Peyer's patch (tissue), 4 donors: ENCODE measurements at places on chromosomes 1 and 21. TPM values are rescaled to one million over a fixed set of nuclear protein-coding genes. Genes with fewer than 3 reads are reported as not detected.

DNA sequence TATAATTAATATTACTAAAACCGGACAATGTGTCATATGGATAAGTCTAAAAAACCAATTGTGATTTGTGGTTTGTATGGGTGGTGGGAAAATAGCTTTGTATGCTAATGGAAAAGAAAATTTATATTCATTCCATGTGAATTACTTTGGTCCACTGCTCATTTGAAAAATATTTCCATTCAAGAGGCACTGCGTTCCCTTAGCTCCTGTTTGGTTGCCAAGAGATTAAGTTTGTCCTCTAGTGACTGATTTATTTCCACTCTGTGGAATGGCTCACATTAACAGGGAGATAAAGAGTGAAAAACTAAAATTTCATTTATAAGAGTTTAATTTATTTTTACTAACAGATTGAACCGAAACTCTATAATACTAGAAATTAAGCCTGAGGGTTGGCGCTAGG, 744.1 kb upstream of the CHRM3 start:
- no peak for DNase-seq
- no peak overlapping the region for H3K27ac ChIP-seq
- H3K4me3 ChIP-seq, result no peak overlapping the region
- H3K27me3 ChIP-seq, result no peaks in the 10 kb centered on the region
- H3K4me1 ChIP-seq, result no peaks in the 10 kb centered on the region

GRCh38 chr21:39707316-39707715, 37.7 kb upstream of the IGSF5 start:
- no peak for DNase-seq
- H3K27me3 ChIP-seq, result no peaks in the 10 kb centered on the region
- no peaks in the 10 kb centered on the region for H3K4me1 ChIP-seq
- H3K36me3 ChIP-seq, result no peaks in the 10 kb centered on the region

- H3K4me3 ChIP-seq, result peak overlapping the region; percentile 55
- H3K27me3 ChIP-seq, result no peaks in the 10 kb centered on the region
- no peaks in the 10 kb centered on the region for H3K36me3 ChIP-seq
- H3K27ac ChIP-seq, result peak overlapping the region; percentile 12
These were observed 90.2 kb downstream of the DMRTA2 start for GRCh38 chr1:50332941-50333594.

- H3K27me3 ChIP-seq, result no peaks in the 10 kb centered on the region
- no peaks in the 10 kb centered on the region for H3K36me3 ChIP-seq
- H3K4me1 ChIP-seq, result no peaks in the 10 kb centered on the region
- H3K4me3 ChIP-seq, result no peak overlapping the region
- no peak overlapping the region for H3K27ac ChIP-seq
- DNase-seq, result no peak
These were observed 7.5 kb downstream of the TRIM63 start for GRCh38 chr1:26059906-26060305.

GRCh38 chr1:243926803-243927245, 76.8 kb upstream of the AKT3 start:
- no peak overlapping the region for H3K27ac ChIP-seq
- H3K27me3 ChIP-seq, result no peaks in the 10 kb centered on the region
- no peak for DNase-seq
- no peaks in the 10 kb centered on the region for H3K36me3 ChIP-seq
- H3K4me1 ChIP-seq, result no peaks in the 10 kb centered on the region

DNA sequence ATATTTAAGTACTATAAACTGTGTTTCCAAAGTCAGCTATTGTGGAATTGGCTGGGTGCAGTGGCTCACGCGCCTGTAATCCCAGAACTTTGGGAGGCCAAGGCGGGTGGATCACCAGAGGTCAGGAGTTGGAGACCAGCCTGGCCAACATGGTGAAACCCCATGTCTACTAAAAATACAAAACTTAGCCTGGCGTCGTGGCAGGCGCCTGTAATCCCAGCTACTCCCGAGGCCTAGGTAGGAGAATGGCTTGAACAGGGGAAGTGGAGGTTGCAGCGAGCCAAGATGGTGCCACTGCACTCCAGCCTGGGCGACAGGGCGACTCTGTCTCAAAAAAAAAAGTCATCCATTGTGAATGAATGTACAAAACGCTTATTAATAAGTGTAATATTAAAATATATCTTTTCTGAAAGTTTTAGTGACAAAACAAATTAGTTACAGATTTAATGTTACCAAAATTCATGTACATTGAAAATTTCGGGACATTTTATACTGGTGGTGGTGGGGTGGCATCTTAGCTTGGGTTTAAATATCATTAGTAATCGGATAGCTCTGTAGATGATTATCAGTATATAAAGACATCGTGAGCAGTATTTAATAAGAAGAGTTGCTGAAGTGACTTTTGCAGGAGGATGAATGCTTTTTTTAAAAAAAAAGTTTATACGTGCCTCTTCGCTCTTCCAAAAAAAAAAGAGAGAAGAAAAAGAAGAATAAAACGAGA, 503 bp upstream of the SRSF11 start:
- no peaks in the 10 kb centered on the region for H3K27me3 ChIP-seq
- no peaks in the 10 kb centered on the region for H3K4me1 ChIP-seq
- peak overlapping the region; percentile 64 for H3K4me3 ChIP-seq
- DNase-seq, result no peak
- H3K36me3 ChIP-seq, result no peaks in the 10 kb centered on the region
- no peak overlapping the region for H3K27ac ChIP-seq

DNA sequence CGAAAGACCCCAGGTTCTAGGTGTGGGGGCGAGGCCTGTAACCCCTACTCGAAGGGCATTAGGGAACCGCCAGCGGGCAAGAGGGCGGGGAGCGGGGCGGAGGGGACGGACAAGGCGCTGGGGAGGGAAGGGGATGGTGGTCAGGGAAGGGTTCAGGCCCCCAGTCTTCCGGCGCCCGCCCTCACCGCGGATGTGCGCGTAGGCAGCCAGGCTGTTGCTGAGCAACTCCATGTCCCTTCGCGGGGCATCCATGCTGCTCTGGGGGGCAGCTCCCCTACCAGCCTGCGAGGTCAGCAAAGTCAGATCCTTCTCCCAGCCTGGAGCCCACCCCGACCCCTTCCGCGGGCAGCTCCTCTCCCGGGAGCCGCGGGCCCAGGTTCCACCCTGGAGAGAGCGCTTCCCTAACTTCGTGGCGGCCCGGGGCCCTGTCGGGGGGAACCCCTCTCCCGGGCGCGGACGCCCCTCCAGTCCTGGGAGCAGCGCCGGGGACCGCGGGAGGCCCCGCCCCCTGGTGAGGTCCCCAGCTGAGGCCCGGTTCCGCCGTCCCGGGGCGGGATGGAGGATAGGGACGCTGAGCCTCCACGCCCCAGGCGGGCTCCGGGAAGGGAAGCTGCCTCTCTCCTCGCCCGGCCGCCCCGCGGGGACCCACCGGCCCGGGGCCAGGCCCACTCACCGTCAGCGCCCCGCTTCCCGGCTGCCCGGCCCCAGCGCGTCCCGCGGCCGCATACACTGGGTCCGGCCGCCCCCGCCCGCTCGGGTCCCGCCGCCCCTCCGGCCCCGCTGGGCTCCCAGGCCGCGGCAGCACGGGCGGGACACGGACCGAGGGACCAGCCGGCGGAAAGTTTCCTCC, 434 bp downstream of the EVA1B start:
- peak overlapping the region; percentile 91 for H3K4me3 ChIP-seq
- no peaks in the 10 kb centered on the region for H3K36me3 ChIP-seq
- peak; percentile 63 for DNase-seq
- H3K4me1 ChIP-seq, result peaks cover 28% of the 10 kb centered on the region
- no peaks in the 10 kb centered on the region for H3K27me3 ChIP-seq

DNA sequence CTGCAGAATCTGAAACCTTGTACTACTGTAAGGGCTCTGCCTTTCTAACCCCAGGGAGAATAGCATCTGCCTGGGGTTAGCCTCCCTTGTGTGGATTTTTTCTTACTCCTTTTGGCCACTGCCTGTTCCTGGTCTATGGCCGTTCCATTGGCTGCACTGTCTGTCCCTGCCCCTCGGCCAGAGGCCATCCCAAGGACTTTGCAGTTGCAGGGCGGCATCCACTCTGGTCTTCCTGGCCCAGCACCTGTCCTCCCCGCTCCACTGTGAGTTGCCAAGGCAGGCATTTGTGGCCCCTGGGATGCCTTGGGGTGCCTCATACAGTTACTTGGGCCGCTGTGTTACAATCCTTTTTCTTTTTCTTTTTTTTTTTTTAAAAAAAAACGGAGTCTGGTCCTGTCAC, 45.8 kb downstream of the PDE9A start:
- no peaks in the 10 kb centered on the region for H3K4me1 ChIP-seq
- DNase-seq, result no peak
- no peak overlapping the region for H3K4me3 ChIP-seq

DNA sequence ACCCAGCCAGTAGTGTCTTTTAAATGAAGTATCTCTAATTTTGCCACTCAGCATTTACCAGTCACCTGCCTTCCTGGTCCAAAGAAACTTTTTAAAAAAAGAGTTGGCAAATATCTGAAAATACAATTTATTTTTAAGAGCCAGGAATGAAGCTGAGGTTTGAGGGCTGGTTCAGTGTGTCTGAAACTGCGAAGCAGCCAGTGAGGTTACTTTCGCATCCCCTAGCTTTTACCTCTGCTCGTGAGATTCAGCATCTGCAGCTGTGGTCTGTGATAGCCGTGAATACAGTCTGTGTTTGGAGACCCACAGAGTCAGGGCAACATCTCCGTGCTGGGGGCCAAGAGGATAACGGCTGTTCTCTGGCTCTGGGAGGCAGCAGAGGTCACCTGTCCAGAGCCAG, 21.3 kb upstream of the KCNAB2 start:
- peaks cover 19% of the 10 kb centered on the region for H3K4me1 ChIP-seq
- H3K27me3 ChIP-seq, result no peaks in the 10 kb centered on the region
- H3K36me3 ChIP-seq, result no peaks in the 10 kb centered on the region
- DNase-seq, result no peak
- H3K4me3 ChIP-seq, result no peak overlapping the region

- DNase-seq, result no peak
- no peaks in the 10 kb centered on the region for H3K27me3 ChIP-seq
- H3K36me3 ChIP-seq, result peaks cover 94% of the 10 kb centered on the region
These were observed 10.3 kb downstream of the POFUT2 start for GRCh38 chr21:45277101-45278045.

DNA sequence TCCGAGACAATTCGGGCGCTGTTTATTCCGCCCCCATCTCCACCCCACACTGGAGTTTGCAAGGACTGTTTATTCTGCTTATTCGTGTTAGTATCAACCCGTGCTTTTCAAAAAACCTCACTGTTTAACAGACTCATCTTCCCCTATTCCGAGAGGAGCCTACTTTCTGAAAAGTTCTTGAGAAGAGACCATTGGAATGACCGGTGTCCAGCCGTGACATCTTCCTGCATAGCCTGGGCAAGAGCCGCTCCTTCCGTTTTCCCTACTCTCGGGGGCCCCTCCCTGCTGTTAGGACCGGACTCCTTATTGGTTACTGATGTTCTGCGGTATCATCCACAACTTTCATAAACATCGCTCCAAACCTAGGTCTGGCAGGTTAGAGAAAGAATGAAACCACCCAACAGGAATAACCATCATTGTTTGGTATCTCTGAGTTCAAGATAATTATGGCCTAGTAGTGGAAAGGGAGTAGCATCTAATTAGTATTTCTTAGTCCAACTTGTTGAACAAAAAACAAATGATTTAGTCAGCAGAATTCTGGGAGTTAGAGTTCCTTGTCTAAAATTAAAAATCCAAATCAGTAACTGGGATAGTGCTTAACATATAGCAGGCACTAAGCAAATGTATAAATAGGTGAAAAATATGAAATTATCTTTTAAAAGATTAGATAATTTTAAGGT, 837 bp downstream of the STXBP3 start:
- peak; percentile 65 for DNase-seq
- H3K36me3 ChIP-seq, result no peaks in the 10 kb centered on the region
- H3K27ac ChIP-seq, result peak overlapping the region; percentile 100
- peaks cover 4% of the 10 kb centered on the region for H3K4me1 ChIP-seq
- peak overlapping the region; percentile 100 for H3K4me3 ChIP-seq

GRCh38 chr1:206556750-206557635, 49.7 kb downstream of the RASSF5 start:
- no peaks in the 10 kb centered on the region for H3K27me3 ChIP-seq
- H3K27ac ChIP-seq, result peak overlapping the region; percentile 99
- H3K4me3 ChIP-seq, result peak overlapping the region; percentile 88
- H3K36me3 ChIP-seq, result no peaks in the 10 kb centered on the region

DNA sequence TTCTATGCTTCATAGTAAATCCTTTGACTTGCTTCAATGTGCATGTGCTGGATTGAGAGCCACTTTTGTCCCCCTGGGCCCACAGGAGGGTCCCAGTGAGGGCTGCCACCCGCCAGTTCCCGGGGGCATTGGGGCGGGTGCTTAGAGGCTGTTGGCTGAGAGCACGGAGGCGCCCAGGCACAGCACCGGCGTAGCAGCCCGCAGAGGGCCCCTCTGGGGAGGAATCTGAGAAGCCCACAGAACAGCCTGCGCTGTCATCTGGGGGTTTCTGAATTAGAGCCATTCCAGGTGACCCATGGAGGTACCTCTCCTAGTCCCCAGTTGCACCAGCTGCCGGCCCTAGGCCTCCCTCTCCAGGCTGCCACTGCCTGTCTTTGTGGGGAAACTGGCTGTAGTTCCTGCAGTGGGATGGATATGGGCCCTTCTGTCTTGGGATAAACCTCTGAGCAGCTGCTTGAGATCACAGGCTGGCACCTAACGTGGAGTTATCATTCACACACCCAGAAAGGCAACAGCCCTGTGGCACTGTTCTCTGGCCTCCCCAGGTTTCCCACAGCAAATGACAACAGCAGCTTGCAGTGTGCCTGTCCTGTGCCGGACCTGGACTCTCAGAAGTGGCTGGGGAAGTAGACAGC, 39.5 kb downstream of the TMEM51 start:
- no peak overlapping the region for H3K27ac ChIP-seq
- peaks cover 57% of the 10 kb centered on the region for H3K4me1 ChIP-seq
- no peaks in the 10 kb centered on the region for H3K36me3 ChIP-seq
- no peak overlapping the region for H3K4me3 ChIP-seq
- DNase-seq, result no peak

DNA sequence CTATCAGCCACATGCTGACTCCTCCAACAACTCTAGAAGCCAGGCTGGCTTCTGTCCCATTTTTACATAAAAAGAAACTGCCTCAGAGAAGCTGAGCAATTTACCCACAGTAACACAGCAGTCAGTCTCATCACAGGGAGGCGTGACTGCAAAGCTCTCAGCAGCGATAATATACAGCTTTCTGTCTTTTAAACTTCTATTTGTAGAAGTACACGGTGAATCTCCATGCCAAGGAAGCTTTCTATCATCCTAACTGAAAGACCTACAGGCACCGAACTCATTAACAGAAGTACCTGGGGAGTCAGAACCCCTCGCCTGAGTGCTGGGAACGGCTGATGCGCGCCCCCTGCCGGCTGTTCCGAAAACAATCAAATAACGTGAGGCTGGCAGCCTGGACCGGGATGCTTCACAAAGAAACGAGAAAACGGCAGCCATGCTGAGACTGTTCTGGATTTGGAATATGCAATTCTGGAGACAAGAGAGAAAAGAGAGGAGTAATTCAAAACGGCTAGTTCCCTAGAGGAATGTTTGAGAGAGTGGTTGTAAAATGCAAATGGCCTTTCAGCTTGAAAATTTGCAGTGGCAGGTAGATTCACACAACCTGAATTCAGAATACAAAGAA, 43.5 kb upstream of the RAB4A start:
- H3K36me3 ChIP-seq, result no peaks in the 10 kb centered on the region
- peaks cover 4% of the 10 kb centered on the region for H3K4me1 ChIP-seq
- H3K4me3 ChIP-seq, result no peak overlapping the region

GRCh38 chr1:151504252-151504651, 6.9 kb upstream of the CGN start:
- no peaks in the 10 kb centered on the region for H3K36me3 ChIP-seq
- no peak overlapping the region for H3K27ac ChIP-seq
- no peak overlapping the region for H3K4me3 ChIP-seq
- H3K27me3 ChIP-seq, result no peaks in the 10 kb centered on the region

Gene MX2
- 13.7 TPM for total RNA-seq

Gene AMIGO1
- 2.5 TPM for total RNA-seq

Gene IFNLR1
- 35.0 TPM for total RNA-seq

Gene OR2T29
- total RNA-seq, result not detected

Gene LCK
- 59.4 TPM for total RNA-seq

Gene TRABD2B
- total RNA-seq, result 0.95 TPM

Gene BMP8A
- 1.2 TPM for total RNA-seq

Gene ARID4B
- total RNA-seq, result 53.3 TPM

Gene MAPKAPK2
- 49.6 TPM for total RNA-seq

Gene SPRR3
- total RNA-seq, result not detected
